Uterus (tissue), 4 donors: ENCODE measurements at places on chromosomes 2 and 18. TPM values are rescaled to one million over a fixed set of nuclear protein-coding genes. Genes with fewer than 3 reads are reported as not detected.
A peak's percentile ranks its signal among the peaks of the same experiment; 100 is the strongest.

DNA sequence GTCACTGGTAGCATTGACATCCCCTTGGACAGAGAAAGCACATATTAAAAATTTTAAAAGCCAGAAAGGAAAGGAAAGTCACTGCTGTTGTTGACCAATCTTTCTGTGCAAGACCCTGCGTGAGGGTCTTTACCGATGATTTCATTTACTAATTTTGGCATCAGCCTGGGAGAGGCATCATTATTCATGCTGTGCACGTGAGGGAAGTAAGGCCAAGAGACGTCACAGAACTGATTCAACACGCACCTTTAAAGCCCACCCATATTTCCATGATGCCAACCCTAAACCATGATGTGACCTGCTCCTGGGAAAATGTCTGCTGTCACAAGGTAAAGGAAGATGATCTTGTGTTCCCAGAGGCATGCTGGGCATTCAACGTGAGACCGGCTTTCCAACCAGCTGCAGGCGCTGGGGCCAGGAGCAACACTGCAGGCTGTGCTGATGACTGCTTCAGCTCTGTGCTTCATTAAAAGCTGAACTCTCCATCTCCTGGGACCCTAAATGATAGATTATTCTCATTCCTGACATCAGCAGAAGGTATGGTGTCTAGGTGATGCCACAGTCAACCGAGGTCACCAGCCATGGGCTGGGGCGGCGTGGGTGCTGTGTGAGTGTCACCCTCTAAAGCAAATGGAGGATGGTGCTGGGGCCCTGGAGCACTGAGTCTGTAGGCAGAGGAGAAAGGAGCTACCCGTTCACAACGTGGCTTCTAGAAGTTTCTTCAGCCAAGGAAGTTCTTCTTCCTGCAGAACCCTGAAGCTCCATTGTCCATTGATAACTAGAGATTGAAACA is 53.9 kb downstream of the TMEM18 start:
- no peak for DNase-seq

DNA sequence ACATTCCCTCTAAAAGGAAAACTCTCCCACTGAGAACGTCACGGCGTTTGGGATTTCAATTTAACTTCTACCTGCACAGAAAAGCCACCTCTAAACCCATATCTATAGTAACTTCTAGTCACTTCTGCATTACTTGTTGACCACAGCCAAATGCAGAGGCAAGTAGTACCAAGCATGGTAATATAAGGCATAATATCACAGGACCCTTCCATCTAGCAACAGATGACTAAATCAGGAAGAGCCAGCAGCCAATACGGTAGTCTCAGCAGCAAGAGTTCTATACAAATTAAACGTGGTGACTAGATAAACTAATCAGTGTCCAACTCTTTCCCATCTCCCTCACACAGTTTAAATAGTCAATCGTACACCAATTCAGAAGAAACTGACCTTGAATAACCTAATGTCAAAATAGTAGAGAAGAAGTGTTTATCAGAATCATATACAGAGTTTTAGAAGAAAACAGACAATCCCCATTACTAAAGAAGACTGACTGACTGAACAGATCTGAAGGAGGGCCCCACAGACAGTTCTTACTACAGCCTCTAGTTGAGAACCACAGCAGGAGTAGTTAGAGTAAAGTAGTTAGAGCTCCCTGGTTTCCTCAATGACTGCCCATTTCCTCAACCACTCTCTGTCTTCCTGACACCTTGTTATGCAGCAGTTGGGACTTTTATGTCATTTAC is 30.0 kb downstream of the MEMO1 start:
- no peak for DNase-seq

DNA sequence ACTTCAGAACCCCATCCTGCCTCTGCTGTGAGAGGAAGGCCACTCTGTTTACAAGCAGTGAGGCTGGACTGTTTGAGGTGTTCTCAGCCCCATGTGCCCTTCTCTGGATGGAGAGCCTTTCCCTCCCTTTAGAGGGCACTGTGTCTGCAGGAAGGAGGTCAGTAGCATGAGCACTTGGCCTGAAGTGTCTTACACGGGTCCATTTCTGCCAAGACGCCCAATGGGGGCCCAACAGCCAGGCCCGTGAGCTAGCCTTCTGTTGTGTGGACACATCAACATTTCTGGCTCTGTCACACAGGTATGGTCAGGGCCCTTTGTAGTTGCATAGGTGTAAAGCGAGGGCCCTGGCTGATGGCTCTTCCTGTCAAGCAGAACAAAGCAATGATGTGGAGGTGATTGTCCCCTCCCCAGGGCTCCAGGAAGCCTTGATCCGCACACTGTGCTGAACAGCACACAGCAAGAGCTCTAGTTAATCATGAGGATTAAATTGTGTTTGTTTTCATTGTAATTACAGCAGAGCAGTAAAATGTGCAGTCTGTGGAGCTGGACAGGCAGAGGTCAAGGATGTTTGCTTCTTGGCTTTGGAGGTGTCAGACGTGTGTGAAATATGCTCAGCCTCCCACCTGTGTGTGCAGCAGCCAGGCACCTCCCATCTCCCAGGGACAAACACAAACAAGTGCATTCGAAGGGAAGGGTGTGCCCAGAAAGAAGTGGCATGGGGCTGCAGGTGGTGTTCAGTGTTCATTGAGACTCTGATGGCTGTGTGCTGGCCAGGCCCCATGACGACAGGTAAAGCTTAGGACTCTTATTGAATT is 132.1 kb downstream of the SH3RF3 start:
- no peak for DNase-seq

DNA sequence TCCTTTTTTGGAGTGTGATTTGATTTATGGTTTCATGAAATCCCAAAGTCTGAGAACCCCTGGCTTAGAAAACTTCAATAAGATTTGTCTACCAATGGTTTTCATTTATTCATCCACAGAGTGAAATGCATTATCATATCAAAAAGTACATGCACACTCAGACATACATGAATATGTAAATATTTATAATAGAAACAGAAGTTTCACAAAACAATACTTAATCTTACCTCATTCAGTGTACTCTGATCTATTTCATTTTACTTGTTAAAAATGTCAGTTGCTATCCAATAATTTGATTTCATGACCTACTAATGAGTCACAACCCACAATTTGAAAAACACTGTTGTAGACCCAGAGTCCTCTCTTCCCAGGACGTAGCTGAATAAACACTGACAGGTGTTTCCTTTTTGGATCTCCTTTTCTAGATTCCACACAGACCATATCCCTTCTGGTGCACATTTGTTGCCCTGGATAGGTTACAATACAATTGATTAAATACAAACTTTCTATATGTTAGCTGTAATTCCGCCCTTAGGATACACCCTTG is 10.4 kb upstream of the CAVIN2 start:
- no peak for DNase-seq

- peak; percentile 11 for DNase-seq
Observed at GRCh38 chr2:238936162-238937052, 88.5 kb downstream of the TWIST2 start.

DNA sequence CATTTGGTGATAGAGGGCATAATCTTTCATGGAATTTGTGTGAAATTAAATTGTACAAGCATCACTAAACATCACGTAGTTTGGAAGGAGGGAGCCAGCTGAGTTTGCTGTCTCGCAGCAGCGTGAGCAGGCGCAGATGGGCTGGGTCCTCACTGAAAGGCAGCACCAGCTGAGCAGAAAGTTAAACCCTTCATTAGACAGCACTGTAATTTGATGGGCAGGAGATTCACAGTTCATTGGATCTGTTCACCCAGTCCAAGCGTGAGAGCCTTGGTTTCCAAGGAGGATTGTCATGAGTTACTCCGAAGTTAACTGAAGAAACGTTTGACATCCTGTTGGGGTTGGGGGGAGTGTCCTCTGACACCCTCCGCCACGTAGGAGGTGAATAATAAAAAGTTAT is 89.8 kb upstream of the NFATC1 start:
- no peak for DNase-seq

GRCh38 chr2:191845248-191845715 is 1.6 kb downstream of the CAVIN2 start:
- peak; percentile 42 for DNase-seq

- no peak for DNase-seq
Observed at GRCh38 chr2:238216651-238217184, 13.2 kb upstream of the ILKAP start.

C2orf92 gene
- 5.4 TPM for total RNA-seq

SPATA3 gene
- not detected for total RNA-seq

GRCh38 chr2:10722252-10722825 is 909 bp downstream of the ATP6V1C2 start:
- no peak for DNase-seq

ZNF512 gene
- 17.9 TPM for total RNA-seq

DNA sequence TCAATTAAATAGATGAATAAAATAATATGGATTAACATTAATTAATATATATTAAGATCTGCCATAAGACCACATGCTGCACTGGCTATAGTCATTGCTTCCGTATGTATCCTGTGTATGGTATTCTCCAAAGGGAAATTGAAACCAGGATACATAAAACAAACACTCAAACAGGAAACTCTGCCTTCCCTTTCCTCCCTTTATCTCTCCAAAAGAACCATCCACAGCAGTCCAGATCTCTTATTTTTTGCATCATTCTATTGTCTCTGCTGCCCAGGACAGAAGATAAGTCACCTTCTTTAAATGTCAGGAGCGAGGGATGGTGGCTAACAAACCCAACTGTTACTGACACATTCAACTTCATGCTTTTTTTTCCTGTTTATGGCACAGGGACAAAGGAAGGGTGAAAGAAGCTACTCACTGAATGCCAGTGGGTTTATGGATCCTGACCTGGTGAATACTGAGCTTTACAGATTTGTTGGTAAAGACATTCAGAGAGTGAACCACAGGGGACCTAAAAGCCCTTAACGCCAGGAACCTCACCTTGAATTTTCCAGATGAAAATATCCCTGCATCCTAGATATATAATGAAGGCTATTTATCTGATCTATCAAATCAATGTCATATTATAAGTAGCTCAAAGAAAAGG is 67.5 kb downstream of the CSRNP3 start:
- DNase-seq: no peak
